ENCODE measurements at places on chromosomes 11 and 22.

GRCh38 chr11:47248304-47248663 is 330 bp downstream of the ACP2 start:
- DNase-seq = peak; percentile 42

DNA sequence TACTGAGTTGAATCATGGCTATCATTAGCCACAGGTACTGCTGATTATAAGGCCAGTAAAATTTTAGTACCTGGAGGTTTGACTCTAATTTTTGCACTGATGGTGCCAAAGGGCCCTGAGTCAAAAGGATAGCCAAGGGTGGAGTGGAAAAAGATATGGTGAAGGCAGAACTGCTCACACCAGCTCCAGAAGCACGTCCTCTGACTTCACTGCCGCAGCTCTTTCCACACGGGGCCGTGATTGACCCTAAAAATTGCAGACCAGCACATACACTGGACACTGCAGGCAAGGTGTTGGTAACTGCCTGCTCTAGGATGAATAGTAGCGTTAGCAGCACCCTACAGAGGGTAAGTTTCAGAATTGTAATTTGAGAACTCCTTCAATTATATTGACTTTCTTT is 25.4 kb upstream of the GRIK4 start:
- no peak for DNase-seq

- DNase-seq = no peak
These were observed 476.4 kb downstream of the TBC1D22A start for GRCh38 chr22:47238690-47239473.

DNA sequence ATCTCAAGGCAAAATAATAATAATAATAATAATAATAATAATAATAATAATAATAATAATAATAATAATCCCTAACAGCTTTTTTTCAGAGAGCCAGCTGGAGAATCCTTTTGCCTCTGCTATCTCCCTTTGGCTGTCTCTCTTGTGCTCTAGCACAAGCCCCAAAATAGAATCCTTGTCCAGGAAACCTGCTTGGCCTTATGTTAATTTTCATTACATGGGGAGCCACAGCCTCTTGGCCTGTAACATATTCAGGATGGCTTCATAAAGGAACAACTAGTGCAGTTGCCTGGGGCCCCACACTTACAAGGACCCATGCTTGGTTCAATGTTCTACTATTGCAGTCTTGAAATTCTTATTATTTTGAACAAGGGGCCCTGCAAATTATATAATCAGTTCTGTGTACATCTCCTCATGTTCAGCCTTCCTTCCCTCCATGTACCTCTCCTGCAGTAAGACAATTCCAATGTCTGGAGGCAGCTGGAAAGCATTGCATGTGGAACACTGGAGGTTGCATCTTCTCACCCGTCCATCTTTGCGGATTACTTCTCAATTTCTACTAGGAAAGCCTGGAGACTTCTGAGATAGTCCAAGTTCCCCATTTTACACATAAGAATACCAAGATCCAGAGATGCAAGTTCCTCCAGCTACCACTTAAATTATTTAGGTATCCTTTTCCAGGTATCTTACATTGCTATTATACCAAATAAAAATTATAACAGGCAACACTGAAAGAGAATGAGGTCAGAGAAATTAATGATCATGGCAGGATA is 37.8 kb upstream of the SORL1 start:
- DNase-seq = no peak

DNA sequence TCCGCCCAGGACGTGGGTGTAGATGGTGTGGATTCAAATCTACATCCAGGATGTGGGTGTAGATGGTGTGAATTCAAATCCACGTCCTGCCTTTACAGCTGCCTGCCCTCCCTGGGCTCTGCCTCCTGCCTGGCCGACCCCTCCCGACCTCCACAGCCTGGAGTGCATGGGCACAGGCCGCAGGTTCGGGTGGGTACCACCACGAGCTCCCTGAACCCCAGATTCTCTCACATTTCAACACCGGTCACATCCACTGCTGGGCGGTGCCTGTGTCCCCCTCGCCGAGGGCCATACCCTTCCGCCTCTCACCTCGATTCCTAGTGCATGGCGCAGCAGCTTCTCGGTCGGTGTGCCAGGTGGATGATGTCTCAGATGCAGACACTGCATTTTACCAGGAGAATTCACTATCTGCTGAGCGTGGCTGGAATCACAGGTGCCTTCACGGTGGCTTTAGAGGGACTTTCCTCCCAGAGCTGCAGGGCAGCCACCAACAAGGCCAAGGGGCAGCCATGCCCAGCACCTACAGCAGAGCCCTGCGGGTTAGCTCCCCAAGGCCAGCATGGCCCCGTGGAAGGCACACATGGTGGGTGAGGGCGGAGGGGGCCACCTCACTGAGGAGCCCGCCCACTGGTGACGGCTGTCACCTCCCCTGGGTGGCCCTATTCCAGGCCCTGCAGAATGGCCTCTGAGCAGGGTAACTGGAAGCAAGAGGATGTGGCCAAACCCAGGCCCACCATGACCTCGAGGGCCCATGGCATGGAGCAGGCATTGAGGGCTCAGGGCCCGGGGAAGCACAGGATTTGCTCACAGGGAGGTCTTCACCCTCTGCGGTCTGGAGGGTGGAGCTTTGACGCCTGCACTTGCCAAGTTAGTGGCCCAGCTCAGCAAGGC is 638.5 kb downstream of the TBC1D22A start:
- DNase-seq = no peak

Data from hematopoietic multipotent progenitor cell treated with erythropoietin and hydrocortisone succinate and interleukin-3 and kit ligand, for 8 days (in vitro differentiated cells).